ENCODE measurements at places on chromosomes 4 and X.

- DNase-seq = no peak
Measured at GRCh38 chr4:166123546-166123945, 250.5 kb downstream of the TLL1 start.

DNA sequence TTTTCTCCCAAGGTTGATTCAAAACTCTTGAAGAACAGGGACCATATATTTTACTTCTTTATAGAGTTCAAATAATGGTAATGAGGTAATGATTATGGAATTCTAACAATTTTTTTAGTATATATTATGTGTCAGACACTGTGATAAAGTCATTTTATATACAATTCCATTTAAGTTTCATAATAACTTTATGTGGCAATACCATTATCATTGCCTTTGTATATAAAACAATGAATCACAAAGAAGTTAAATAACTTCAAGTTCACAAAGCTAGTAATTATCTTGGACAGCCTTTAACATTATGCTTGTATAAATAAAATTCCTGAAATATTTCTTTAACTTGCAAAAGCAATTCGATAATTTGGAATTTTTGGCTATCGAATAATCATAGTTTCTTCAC lies 20.6 kb downstream of the MAGEC1 start:
- no peak for DNase-seq

DNA sequence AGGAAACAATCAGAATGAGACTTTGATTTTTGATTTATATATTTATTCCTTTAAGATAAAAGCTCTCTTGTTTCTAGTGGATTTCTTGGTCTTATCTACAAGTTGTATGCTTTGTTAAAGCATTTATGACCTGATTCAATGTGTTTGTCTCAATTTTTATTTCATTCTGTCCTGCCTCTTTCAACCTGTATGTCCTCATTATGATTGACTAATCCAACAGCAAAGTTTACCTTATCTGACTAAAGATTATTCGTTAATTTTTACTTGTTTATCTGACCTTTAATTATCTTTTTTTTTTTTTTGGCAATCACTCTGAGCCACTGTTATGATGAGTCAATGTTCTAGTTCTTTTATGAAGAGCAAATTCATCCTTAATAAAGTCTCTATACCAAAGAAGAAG lies 54.9 kb downstream of the UGT2A3 start:
- no peak for DNase-seq

DNA sequence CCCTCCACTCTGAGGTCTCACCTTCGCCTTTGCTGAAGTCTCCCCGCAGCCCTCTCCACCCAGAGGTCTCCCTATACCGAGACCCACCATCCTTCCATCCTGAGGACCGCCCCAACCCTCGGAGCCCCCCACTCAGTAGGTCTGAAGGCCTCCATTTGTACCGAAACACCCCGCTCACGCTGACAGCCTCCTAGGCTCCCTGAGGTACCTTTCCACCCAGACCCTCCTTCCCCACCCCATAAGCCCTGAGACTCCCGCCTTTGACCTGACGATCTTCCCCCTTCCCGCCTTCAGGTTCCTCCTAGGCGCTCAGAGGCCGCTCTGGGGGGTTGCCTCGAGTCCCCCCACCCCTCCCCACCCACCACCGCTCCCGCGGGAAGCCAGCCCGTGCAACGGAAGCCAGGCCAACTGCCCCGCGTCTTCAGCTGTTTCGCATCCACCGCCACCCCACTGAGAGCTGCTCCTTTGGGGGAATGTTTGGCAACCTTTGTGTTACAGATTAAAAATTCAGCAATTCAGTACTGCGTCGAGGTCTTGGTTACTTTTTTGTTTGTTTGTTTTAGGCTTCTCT lies 5.0 kb downstream of the SOD3 start:
- DNase-seq = no peak

DNA sequence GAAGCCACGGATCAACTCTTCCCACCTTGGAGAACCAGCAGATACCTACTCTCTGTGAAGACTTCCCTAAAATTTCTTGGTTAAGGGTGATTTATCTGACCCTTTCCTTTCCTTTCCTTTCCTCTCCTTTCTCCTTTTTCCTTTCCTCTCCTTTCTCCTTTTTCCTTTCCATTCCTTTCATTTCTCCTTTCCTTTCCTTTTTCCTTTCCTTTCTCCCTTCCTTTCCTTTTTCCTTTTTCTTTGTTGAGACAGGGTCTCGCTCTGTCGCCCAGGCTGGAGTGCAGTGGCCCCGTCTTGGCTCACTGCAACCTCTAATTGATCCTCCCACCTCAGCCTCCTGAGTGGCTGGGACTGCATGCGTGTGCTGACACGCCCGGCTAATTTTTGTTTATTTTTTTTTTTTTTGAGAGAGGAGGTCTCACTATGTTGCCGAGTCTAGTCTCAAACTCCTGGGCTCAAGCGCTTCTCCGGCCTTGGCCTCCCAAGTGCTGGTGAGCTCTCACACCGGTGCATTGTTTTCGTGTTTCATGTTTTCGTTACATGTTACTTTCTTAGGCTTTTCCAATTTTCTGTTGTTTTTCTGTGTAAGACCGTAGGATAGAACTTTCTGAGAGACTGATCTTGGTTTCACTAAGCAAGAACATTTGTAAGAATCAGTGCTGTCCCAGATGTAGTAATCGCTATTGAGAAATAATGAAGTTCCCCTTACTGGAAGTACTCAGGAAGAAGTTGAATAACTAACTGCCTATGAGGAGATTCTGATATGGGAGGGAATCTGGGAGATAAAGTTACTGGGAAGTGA lies 2.0 kb downstream of the TMEM165 start:
- no peak for DNase-seq
